ENCODE measurements at places on chromosomes 2 and 18.

GRCh38 chr2:104846786-104847585 is 6.9 kb upstream of the POU3F3 start:
- no peak for DNase-seq

GRCh38 chr2:9760069-9760901 is 83.0 kb upstream of the TAF1B start:
- no peak for DNase-seq

DNA sequence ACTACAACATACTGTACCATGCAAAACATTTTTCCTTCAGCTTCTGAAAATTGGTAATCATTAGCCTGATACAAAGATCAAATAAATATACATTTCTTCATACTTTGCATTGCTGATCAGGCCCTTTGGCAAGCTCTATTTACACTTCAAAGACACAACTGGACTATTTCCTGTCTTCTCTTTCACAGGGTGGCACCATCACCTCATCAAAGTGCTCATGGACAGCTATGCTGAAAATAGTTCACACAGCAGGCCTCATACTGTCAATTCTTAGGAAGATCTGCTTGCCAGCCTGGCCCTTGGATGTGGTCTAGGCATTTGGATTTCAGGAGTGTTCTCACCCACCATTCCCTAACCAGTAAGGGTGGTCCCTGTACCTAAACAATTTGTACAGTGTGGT is 33.9 kb downstream of the FBXO15 start:
- no peak for DNase-seq

- peak; percentile 93 for DNase-seq
These were observed 18.2 kb downstream of the NRP2 start for GRCh38 chr2:205700331-205701132.

DNA sequence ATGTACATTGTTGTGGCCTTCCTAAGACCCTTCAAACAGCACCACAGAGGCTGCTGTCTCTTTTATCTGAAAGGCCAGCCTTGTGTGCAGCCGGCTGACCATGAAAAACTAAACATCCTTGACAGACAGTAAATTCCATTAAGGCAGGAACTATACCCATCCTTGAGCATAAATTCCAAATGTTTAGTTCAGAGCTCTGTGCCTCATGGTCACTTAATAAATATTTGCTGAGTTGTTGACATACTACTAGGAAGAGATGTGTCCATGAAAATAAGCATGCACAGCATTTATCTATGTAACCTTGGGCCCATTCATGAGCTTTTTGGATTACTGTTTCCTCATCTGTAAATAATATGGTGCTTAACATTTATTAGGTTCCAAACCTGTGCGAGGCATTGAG is 424.8 kb downstream of the HRH4 start:
- no peak for DNase-seq

GRCh38 chr18:31042084-31042405 is 497 bp downstream of the DSC3 start:
- DNase-seq = no peak

- no peak for DNase-seq
These were observed 26.9 kb downstream of the NCKAP5 start for GRCh38 chr2:133541376-133541775.

- no peak for DNase-seq
These were observed 21.9 kb downstream of the CD28 start for GRCh38 chr2:203728321-203728720.

GRCh38 chr2:101821059-101821805 is 123.7 kb downstream of the MAP4K4 start:
- no peak for DNase-seq

DNA sequence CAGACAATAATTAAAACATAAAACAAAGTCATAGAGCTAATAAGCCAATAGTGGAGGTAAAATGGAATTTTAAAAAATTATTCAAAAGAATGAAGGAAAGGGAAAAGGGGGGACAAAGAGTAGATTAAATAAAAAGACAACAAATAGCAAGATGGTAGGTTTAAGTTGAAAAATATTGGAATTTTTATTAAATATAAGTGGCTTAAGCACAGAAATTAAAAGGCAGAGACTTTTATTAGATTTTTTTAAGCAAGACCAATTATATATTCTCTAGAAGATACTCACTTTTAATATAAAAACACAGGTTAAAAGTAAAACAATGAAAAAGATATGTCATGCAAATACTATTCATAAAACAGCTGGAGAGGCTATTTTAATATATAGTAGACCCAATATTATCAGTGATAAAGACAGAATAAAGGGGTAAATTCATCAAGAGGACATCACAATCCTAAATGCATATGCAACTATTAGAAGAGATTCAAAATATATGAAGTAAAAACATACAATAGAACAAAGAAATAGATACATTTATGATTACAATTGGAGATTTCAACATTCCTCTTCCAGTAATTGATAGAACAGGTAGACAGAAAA is 98.7 kb downstream of the CYP26B1 start:
- DNase-seq = no peak

GRCh38 chr2:54880428-54880827 is 157.0 kb downstream of the EML6 start:
- DNase-seq = no peak

DNA sequence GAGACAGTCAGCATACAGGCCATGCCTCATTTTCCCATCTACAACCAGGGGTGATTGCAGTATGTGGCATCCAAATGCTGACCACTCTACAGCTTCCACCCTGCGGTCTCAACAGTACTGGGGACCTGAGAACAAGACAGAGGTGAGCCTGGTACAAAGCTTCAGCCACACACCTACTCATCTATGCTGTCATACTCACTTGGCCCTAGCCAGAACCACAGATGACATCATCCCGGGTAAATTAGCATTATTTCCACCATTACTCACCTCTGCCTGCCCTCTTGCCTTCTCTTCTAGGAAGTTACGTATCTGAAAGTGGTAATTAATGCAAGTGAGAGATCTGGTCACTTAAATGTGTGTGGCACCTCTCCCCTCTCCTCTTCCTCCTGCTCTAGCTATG is 208.2 kb upstream of the ARL4C start:
- DNase-seq = peak; percentile 72

Data from A172 (cell line).